ENCODE measurements at places on chromosomes 5 and 9.

DNA sequence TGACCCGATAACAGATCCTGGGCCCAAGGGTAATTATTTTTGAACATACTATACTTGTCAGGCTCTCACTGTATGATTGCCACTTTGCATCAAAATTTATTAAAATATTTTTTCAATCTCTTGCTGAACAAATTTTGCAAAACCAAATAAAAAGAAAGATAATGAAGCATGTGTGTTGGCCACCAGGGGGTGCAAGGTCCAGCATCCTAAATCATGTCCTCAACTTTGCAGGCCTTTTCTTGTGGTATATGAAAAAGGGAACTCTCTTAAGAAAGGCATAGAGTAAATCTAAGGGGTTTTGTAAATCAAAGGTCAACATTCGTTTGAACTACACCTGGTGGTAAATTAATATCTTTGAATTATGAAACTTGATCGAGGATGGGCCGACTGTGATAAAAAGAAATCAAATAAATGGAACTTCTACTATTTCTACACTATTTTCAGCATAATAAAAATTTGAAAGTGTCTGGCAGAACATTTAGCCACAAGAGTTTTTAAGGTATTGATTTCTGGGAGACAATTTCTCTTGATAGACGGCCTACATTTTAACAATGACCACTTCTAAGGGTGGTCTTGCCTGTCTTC is 676.5 kb downstream of the DMRTA1 start:
- DNase-seq = peak; percentile 12

GRCh38 chr5:151570512-151571269 is 20.4 kb downstream of the FAT2 start:
- DNase-seq = peak; percentile 76

DNA sequence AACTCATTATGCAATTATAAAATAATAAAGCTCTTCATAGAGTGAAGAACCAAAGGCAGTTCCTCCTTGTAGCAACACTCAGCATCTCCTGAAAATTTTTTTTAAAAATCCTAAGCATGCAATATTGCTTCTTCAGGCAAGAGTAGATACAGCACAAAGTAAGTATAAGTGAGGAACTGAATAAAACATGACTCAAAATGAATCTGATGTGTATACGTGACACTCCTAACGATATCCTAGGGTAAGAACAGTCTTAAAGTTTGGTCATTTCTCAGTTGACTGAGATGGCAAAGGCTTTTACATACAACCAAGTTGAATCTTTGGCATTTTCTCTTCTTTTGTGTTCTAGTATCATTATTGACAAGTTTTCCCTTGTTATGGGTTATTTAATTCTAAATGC is 41.1 kb upstream of the AOPEP start:
- no peak for DNase-seq

- no peak for DNase-seq
Observed at GRCh38 chr5:179410291-179411160, 65.3 kb upstream of the ADAMTS2 start.

- DNase-seq = no peak
Observed at GRCh38 chr5:147445090-147445489, 64.8 kb downstream of the DPYSL3 start.

DNA sequence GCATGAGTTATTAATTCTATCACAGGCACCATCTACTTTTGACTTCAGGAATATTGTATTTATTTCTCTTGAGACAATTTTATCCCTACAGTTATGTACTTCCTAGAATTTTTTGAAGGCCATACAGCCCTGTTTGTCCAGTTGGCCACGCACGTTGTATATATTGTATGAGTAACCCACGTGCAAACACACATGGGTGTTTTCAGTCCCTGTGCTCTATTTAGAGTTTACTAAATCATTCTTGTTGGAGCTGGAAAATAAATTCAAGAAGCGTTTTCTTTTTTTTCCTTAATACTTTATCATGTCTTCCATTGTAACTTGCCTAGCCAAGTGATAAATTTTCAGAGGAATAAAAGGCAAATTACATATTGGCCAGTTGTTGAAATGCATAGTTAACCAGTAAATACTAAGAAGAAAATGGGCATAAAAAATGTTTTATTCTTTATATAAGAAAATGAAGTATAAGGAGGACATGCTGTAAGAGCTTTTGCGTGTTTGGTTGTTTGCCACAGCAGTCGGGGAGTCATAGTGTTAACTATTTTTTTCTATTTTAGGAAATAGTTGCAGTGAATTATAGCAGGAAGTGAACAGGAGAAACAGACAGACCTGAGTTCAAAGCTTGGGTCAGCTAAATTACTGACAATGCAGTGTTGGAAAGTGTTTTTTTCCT is 86.4 kb upstream of the MINAR2 start:
- DNase-seq = no peak

- DNase-seq = no peak
Observed at GRCh38 chr5:32712481-32713360, 1.6 kb downstream of the NPR3 start.

GRCh38 chr9:81636255-81636599 is 53.1 kb downstream of the TLE1 start:
- no peak for DNase-seq

- no peak for DNase-seq
Observed at GRCh38 chr5:135567661-135568060, 11.1 kb downstream of the CXCL14 start.

GRCh38 chr9:77433675-77434445 is 214.3 kb downstream of the GNA14 start:
- no peak for DNase-seq

DNA sequence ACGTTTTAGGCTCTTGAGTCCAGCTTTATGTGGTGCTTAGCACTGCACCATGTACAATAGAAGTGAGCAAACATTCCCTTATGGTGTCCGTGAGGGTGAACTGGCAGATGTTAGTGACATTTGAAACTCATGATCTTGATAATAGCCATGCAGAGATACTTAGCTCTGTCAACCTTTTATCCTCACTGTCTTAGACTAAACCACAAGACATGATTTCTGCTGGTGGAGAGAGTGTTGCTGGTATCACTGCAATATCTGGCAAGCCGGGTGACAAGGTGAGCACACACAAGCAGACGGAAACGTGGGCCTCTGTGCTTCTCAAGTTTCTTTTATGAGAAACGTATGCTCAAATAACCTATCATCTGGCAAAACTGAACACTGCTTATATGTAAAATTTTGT is 68.4 kb downstream of the CAST start:
- no peak for DNase-seq

GRCh38 chr9:107905308-107906020 is 415.9 kb upstream of the KLF4 start:
- DNase-seq = no peak

- peak; percentile 56 for DNase-seq
Observed at GRCh38 chr5:136174021-136174659, 18.8 kb downstream of the SMIM32 start.

DNA sequence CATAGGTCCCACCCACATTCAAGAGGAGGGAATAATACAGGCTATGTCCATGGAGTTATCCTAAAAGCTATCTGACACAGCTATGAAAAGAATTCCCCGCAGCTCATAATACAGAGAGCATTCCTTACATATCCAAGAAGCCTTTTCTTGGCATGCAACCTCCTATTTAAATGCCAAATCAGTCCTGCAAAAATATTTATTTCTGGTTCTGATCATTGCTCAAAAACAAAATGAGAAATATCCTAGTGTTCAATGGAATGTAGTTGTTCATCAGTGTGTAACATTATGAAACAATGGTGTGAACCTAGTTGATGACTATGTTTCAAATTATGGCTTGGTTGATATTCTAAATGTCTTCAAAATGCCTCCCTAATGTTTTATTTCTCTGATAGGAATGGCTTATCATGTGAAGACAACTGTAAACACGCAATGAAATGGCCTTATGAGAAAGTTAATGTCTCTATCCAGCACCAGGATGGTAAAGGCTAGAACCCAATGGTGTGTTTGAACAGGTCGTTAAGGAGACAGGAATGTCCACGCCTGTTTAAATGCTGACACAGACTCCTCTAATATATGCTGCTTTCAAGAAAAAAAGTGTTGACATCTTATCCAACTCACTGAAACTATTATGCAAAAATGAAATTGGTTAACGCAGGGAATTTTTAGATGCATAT is 126.7 kb upstream of the CDH6 start:
- no peak for DNase-seq

DNA sequence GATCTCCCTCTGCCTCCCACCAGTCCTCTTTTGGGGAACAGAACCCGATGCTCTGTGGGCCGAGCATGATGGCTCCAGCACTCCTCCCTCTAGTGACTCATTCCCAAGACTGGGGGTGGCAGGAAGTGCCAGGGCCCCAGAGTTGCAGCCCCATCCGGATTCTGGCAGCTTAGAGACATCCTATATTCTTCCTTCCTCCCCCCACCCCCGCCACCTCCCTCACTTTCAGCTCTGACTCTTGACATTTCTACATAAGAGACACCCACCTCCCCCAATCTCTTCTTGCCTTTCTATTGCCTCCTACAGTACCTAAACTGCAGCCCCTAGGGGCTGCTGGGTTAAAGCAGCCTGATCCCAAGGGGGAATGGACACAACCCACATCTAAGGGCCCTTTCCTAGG is 47.1 kb upstream of the MATR3 start:
- DNase-seq = no peak

- peak; percentile 61 for DNase-seq
Observed at GRCh38 chr5:36200513-36200912, 41.2 kb downstream of the NADK2 start.

GRCh38 chr5:168844922-168845296 is 265.7 kb upstream of the PANK3 start:
- DNase-seq = no peak

- no peak for DNase-seq
Observed at GRCh38 chr5:157745041-157745456, 1.5 kb downstream of the LSM11 start.

DNA sequence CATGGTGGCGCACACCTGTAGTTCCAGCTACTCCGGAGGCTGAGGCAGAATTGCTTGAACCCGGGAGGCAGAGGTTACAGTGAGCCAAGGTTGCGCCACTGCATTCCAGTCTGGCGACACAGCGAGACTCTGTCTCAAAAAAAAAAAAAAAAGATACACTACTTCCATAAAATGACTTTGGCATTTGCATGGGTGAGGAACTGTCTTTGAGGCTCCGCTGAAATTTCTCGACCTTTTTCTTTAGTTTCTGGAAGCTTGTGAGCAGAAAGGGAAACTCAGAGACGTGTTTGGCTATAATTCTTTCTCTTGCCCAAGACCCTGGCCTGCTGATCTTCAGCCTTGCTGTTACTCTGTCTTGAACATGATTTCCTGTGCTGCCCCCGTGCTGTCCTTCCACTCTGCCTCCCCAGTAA is 37.3 kb downstream of the SPIN1 start:
- DNase-seq = no peak

DNA sequence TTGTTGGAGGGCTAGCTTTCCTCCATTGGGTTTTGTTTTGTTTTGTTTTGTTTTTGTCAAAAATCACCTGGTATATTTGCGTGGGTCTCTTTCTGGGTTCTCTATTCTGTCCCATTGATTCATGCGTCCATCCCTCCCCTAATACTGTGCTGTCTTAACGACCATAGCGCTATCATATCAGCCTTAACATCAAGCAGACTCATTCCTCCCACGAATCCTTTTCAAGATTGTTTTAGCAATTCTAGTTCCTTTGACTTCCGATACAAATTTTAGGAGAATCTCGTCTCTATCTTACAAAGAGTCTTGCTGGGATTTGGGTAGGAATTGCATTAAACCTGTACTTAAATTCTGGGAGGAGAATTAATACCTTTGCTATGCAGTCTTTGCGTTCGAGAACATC is 31.1 kb upstream of the RNF130 start:
- DNase-seq = no peak
